ENCODE measurements at places on chromosomes 3 and 15.

- DNase-seq, result no peak
Observed at GRCh38 chr15:27196691-27197090, 225.7 kb downstream of the GABRG3 start.

- DNase-seq, result no peak
Observed at GRCh38 chr3:20669675-20670074, 483.7 kb upstream of the SGO1 start.

GRCh38 chr3:60330107-60330506, 921.1 kb downstream of the FHIT start:
- no peak for DNase-seq

GRCh38 chr3:25169151-25169550, 258.9 kb upstream of the RARB start:
- DNase-seq, result no peak

DNA sequence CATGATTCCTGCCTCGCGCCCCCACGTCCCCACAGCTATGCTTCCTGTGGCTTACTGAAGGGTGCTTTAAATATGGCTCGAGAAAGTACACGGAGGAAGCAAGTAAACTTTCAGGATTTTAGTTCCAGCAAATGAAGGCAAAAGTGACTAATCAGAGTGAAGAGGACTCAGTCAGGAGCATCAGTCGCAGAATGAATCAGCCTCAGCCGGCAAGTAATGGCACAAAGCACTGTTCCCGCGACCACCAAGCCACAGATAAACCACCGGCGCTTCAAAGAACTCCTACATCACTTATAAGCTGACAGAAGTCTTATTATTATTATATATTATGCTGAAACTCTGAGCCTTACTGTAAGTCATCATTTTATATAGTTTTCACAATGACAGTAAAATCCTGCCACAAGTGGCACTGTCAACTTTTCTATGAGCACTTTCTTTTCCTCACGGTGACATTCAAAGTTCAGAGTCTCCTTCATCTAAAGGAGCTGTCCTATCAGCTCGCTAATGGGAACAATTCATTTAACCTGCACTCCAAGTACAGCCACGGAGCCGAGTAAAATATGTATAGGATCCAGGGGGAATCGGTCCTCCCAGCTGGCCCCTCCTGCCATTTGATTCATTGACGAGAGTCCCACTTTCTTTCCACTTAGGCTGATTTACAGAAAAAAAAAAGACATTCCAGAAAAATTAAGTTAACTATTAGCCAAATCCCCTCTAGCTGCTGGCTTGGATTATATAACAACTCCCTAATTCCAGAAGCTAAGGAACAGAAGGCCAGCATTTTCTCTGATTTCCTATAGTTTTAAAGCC, 217.0 kb upstream of the ICE2 start:
- DNase-seq, result no peak

GRCh38 chr3:136464502-136464901, 214.4 kb downstream of the PCCB start:
- no peak for DNase-seq
